COLO829 (cell line): ENCODE measurements at places on chromosomes 5 and 9.

- no peak for DNase-seq
Measured at GRCh38 chr5:173881811-173882575, 6.2 kb upstream of the CPEB4 start.

DNA sequence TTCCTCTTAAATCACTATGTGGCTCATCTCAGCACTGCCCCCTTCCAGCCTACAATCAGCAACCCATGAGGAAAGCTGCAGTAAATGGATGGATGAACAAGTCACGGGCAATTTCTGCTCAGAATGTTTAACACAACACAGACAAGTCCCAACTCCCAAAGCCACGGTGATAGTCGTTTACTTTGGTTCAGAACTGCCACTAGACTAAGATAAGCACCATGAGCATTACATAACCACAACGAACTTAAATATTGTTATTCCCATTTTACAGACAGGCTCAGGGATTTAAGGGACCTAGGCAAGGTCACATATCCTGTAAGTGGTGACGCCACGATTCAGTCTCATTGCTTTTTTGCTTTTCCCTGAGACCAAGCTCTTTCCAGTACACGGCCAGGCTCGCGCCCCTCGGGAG lies 2.0 kb upstream of the SMIM27 start:
- no peak for DNase-seq

- DNase-seq = no peak
Measured at GRCh38 chr5:132372127-132372526, 2.6 kb downstream of the SLC22A5 start.

DNA sequence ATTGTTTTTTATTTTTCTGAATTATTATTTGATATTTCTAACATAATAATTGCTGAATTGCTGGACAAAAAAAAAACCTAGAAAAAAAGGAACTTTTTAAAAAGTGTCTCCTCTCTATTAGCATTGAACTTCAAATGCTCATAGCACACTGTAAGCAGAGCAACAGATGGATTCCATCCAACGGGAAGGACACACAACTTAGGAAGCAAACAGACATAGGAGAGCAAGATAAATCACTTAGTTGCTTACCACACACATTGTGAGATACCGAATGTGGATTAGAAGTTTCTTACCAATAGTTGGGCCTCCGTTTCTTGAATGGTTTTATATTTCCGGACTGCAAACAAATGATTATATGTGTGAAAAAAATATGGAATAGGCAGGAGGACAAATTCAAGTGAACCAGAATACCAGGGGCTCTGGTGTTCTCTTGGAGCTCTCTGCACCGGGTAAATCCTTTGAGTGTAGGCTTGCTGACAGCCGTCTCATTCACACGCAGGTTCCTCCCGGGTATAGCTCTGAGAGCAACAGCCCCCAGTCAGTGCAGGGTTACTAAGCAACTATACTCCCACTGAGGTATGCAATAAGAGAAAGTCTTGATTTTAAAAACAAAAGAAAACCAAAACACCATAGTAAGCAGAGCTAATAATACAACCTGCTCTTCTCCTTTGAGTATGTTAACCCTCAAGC lies 217.6 kb downstream of the TMEM167A start:
- no peak for DNase-seq

DNA sequence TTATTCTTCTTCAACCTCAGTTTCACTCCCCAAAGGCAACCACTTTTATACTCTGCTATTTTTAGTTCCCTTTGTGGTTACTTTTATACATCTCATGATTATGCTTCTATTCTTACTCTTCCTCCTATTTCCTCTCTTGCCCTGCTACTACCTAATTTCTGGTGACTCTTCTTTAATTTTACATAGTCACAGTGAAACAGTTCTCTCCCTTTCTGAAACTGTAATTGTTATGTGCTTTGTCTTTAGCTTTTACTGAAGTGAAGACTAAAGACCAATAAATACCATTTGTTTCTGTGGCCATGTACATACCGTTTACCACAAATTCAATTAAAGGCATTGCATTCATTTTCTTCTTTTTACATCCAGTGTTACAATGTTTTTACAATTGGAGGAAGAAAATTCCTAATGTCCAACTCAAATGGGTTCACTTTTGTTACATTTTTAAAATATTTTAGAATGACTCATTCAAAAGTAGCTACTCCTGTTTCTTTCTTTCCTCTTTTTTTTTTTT lies 410.6 kb downstream of the PSAT1 start:
- peak; percentile 33 for DNase-seq

GRCh38 chr5:56264417-56265025 lies 31.4 kb upstream of the ANKRD55 start:
- peak; percentile 37 for DNase-seq

DNA sequence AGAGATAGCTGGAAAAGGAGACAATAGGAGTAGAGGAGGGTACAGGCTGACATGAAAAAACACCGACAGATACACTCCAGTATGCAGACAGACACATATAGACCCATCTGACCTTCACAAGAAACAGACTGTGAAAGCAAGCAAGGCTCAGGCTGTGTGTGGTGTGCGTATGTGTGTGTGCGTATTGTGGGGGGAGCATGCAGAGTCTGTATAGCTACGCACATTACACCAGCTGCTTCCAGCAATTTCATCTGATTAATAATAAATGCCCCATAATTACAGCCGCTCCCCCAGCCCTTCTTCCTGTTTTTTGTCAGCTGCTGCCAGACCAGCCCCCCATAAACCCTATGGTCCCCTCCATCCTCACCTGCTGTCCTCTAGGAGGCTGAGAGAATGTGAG lies 6.7 kb downstream of the CNTFR start:
- no peak for DNase-seq

DNA sequence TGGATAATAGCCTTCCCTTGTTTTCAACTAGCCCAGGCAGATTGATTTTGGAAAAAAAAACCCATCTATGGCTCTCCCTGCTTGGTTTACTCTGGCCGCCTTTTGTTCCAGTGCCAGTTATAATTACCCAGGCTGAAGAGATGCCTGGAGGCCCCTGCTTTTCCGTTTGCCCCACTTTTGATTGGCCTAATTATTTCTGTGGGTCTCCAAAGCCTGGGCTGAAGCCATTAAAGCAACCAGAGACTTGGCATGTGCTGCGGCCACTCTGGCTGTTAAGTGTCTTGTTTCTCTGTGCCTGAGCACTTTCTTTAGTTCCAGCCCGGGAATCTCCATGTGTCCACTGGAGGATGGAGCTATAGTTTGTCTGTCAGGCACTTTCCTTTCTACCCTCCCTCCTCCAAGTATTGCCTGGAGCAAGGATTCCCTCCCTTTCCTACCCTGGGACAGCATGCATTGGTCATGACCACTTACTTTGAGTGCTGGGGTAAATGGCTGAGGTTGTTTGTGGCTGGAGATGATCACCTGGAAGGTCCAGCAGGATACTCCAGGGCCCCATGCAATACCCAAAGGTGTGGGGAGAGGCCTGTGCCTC lies 105.1 kb upstream of the CTSL start:
- no peak for DNase-seq

GRCh38 chr5:143231973-143232812 lies 171.3 kb downstream of the NR3C1 start:
- DNase-seq = no peak

GRCh38 chr9:134372581-134373267 lies 46.5 kb downstream of the RXRA start:
- DNase-seq = no peak

DNA sequence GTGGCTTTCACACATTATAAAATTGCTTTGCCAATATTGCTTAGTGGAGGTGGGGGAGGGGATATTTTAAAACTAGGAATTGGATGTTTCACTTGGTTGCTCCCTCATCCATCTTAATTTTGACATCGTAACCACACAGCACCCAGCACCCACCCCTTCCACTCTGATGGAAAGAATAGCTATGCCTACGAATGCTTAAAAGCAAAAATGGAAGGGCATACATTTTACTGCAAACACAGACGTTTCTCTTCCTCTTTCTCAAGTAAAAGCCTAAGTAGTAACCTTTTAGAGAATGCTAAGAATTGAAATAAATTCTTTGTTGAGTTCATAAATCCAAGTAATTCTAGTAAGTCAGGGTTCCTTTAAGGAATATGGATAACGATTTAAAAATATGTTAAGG lies 69.9 kb downstream of the JAKMIP2 start:
- no peak for DNase-seq

DNA sequence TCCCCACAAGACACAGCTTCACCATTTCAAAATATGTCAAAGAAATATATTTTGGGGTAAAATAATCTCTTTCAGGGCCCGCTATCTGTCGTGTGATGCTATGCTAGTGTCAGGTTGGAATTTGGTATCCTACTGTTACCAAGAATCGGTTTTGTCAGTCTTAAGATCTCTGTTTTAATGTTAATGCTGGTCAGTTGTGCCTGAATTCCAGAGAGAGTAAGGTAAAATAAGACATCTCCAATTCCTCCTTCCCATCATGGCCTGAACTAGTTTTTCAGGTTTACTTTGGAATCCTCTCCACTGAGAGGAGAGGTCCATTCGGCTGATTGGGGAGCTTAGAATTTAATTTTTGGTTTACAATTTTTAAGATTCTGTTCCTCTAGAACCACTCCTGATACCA lies 10.4 kb upstream of the BTF3 start:
- DNase-seq = no peak

- DNase-seq = no peak
Measured at GRCh38 chr5:157912621-157913325, 53.8 kb upstream of the CLINT1 start.

DNA sequence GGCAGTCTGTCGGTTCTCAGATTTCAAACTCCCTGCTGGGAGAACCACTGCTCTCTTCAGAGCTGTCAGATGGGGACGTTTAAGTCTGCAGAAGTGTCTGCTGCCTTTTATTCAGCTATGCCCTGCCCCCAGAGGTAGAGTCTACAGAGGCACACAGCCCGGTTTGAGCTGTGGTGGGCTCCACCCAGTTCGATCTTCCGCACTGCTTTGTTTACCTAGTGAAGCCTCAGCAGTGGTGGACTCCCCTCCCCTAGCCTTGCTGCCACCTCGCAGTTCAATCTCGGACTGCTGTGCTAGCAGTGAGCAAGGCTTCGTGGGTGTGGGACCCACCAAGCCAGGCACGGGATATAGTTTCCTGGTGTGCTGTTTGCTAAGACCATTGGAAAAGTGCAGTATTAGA lies 8.0 kb downstream of the SLC27A6 start:
- no peak for DNase-seq

DNA sequence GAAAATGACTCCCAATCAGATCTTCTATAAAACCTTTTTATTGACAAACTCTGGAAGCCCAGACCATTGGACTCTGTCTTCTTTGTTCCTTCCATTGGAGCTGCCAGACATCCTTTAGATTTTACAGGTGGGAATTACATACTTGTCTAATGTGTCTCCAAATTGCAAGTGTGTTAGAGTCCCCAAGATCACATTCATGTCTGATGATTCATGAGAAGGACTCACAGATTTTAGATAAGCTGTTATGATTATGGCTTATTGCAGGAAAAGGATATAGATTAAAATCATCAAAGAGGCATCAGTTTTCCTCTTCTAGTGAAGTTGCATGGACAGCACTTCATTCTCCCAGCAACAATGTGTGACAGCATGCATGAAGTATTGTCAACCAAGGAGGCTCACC lies 70.4 kb downstream of the MUSK start:
- no peak for DNase-seq

GRCh38 chr9:90909225-90909624 lies 107.6 kb downstream of the SYK start:
- no peak for DNase-seq

DNA sequence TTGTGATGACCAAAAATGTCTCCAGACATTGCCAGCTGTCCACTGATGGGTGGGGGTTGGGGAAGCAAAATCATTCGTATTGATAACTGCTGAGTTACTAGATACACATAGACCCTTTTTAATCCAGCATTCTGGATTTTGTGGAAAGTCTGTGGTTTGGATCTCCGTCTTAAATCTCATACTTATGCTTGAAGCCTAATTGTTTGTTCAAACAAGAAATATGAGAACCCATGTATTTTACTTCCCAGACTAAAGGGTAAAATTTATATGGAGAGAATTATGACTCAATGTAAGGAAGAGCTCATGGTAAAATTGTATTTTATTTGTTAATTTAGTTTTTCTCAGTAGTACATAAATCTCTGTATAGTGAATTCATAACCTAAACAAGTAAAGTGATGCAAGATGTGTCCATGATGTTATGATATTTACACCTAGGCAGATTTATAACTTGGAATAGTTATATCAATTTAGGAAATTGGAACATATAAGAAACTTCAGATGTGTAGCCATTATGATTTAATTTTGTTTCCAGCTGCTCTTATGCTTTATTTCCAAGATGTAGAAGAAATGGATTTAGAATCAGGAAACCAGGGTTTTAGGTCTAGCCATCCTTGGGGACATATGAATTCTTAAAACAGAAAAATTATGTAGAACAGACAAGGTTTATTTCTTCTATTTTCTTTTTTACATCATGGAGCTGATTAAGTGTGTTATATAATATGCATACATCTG lies 4.5 kb upstream of the OGN start:
- no peak for DNase-seq

- no peak for DNase-seq
Measured at GRCh38 chr9:68771376-68771775, 66.3 kb downstream of the PIP5K1B start.

DNA sequence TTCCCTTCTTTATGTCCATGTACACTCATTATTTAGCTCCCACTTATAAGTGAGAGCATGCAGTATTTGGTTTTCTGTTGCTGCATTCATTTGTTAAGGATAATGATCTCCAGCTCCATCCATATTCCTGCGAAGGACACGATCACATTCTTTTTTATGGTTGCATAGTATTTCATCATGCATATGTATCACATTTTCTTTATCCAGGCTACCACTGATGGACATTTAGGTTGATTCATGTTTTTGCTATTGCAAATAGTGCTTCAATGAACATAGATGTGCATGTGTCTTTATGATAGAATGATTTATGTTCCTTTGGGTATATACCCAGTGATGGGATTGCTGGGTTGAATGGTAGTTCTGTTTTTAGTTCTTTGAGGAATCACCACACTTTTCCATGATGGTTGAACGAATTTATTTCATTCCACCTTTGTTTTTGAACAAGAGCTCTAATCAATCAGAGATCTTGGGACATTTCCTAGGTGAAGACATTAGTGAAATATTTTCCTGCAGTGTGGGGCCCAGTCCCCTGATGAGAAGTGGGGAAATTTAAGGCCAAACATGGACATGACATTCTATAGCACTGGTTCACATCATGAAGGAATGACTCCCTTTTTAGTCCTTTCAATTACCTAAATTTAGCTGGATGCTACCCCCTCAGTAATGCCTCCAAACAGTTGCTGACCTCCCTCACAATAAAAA lies 7.1 kb upstream of the TEX48 start:
- no peak for DNase-seq

DNA sequence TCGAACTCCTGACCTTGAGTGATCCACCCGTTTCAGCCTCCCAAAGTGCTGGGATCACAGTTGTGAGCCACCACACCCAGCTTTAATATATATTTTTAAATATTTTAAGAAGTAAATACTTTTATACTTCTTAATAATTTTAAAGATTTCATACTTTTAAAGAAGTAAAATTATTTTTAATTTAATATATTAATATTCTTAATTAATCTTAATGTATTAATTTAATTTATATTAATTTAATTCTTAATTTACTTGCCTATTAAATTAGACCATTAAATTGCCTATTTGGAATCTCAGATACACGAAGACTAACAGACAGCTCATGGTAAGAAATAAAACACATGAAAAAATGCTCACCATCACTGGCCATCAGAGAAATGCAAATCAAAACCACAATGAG lies 1087.4 kb downstream of the CDH18 start:
- DNase-seq = no peak

- DNase-seq = no peak
Measured at GRCh38 chr5:148416416-148416815, 32.7 kb downstream of the FBXO38 start.
